ENCODE measurements at places on chromosomes 4 and X. TPM values are rescaled to one million over a fixed set of nuclear protein-coding genes. Genes with fewer than 3 reads are reported as not detected.

DNA sequence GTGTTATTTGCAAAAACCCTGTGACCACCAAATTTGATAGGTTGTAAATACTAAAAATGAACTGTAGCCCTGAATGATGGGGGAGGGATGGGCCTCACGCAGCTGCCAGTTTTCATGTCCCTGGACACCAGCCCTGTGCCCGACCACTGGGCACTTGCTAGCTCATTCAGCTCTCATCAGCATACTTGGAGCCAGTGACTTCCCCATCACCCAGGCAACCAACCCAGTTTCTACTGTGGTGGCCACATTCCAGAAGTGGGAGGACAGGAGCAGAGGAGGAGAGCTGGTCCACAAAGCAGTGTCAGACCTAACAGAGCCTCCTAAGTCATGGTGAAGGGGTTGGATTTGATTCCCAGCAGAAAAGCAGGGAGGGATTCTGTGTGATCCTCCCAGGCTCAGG lies 128.2 kb downstream of the CPEB2 start:
- DNase-seq = no peak

GRCh38 chr4:32147446-32148085 lies 1427.4 kb downstream of the PCDH7 start:
- DNase-seq = no peak

- no peak for DNase-seq
Observed at GRCh38 chr4:140005699-140006098, 148.3 kb downstream of the MAML3 start.

DNA sequence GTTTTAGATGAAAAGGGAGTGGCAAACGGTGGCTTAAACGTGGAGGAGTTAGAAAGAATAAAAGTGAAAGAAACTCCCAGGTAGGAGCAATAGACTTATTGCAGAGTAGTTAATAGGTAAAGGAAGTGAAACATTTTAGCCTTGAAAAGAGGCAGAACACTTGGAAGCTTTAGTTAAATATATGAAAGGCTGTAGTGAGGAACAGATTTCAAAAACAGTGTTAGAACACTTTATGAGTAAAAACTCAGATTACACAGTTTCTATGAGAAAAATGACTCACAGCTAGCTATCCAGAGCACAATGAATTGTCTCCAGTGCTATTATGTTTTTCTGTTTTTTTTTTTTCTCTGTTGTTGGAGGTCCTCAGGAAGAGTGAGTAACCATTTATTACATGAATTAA lies 45.8 kb downstream of the TACR3 start:
- no peak for DNase-seq

DNA sequence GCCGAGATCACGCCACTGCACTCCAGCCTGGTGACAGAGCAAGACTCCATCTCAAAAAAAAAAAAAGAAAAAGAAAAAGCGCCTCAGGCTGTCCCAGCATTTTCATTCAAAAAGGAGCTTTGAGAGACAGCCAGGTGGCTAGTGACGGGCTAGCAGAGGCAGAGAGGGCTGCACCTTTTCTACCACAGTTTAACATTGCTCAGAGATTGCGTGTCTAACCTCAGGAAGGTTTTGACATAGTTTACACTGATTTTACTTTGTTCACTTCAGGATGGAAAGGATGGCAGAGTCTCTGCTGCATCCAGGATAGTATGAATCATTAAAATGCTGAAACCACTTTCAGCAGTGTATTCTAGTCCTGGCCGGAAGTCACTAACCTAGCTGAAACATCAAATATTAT lies 28.1 kb downstream of the ZFP42 start:
- no peak for DNase-seq

DNA sequence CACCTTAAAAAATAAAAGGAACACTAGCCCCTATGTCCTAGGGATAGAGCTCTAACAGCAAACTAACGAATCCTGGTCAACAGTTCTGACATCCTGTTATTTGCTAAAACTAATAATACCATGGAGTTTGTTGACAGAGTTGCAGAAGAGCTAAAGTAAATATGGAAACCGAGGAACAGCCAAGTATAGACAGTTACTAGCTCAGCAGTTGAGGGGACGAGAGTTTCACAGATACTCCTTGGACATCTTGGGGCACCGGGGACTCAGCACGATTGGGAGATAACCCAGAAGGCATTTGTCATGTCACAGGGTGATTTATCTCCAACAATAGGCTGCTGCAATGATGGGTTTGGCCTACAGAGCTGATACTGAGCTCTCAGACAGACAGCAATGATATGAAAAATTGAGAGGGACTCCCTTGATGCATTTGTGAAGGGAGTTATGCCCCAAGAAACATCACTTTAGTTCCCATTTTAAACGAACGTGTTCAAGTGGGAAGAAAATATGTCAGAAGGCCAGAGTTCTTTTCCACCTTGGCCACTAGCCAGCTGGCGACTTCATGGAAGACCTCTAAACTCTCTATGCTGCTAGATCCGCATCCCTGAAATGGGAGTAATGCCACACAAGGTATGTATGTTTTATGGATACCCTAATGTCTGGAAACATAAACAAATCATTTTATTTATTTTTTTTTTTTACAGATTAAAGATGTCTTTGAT lies 48.6 kb downstream of the TSC22D3 start:
- no peak for DNase-seq

The MGARP gene
- 0.81 TPM for total RNA-seq

The ANKRD17 gene
- 59.8 TPM for total RNA-seq

The KLB gene
- total RNA-seq = 0.05 TPM

The DOK7 gene
- total RNA-seq = 62.7 TPM
